ENCODE measurements at places on chromosomes 13 and 19.

- no peak for DNase-seq
Measured at GRCh38 chr19:44509478-44509877, 9.2 kb upstream of the ZNF180 start.

- no peak for DNase-seq
Measured at GRCh38 chr19:42540071-42540553, 11.8 kb upstream of the CEACAM1 start.

DNA sequence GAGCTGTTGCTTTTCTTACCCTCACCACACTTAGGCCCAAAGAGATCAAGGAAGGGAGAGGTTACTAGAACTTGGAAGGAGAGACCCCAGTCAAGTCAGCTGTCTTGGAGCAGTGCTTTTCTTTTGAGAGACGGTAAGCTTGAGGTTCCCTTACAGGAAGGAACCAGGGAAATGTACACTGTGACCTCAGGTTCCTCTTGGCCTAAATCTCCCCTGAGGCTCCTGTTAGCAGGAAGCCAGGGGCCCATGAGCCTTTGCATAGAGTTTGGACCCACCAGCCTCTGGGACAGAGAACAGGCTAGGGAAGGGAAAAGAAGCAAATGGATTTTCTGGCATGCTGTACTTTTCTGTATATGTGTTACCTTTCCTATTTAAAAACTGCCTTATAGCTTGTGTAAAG lies 5.9 kb upstream of the GPR18 start:
- DNase-seq = no peak

- no peak for DNase-seq
Measured at GRCh38 chr19:7213628-7214323, 80.4 kb downstream of the INSR start.

GRCh38 chr13:82963226-82964099 lies 918.8 kb downstream of the SLITRK1 start:
- no peak for DNase-seq

DNA sequence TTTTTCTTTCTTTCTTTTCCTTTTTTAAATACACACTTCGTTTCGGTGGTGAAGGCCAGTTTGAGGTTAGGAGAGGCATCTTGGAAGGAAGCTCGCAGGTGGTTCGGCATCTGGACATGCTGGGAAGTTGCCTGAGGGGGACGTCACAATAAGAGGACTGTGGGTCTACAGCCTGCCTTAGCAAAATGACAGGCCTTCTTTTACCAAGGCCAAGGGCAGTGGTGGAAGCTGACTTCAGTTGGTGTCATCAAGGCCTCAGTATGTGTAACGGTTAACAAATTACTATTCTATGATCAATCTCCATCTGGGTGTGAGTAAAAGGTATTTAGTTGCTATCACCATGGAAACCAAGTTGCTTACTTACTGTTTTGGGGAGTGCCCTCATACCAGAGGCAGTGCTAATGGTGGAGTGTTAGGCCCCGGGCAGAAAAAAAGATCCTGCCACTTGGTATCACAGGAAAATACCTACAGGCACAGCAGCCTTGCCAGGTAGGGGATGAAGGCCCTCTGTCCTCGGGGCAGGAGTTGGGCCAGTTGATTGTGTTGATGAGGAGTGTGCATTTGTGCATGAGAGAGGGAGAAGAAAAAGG lies 10.3 kb downstream of the ACTN4 start:
- DNase-seq = peak; percentile 68

DNA sequence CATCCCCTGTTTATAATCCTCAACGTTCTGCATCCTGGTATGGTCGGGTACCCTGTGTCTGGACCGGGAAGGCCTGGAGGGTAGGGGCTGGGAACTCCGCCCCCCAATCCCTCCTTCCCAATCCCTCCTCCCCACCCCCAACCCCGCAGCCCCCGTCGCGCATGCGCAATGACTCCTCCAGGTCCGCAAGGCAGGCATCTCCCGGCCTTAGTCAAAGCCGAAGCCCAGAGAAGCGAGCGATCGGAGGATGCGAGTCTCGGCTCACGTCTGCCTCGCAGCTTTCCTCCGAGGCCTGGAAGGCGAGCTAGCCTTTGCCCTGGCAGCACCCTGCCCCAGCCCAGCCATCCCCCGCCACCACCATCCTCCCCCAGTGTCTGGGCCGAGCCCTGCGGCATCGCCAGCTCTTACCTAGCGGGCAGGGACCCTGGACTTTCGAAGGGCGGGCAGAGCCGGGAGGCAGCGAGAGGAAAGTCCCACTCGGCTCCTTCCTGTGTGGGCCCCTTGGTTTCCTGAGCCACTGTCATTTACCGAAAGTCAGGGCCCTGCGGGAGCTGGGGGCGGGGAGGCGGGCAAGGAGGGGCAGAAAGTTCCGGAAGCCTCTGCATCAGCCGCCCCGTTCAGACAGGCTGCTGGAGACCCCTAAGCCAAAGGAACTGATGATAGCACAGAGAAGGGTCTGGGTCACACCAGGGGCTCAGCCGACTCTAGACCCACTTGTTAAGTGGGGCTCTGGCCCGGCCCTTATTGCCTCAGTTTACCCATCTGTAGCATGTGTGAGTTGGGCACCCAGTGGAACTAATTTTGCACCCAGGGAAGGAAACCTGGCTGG lies at the start of gene JAK3:
JAK3 (minus strand) TSS at position 445 of the 829 bp plus-strand sequence. CDS start 3,565 bp downstream, outside the sequence.
- DNase-seq = peak; percentile 94

- DNase-seq = no peak
Measured at GRCh38 chr19:5623397-5624017, 624 bp downstream of the SAFB start.

GRCh38 chr19:32082028-32082427 lies 263.4 kb upstream of the ZNF507 start:
- no peak for DNase-seq

GRCh38 chr19:7699003-7699402 lies 2.9 kb downstream of the FCER2 start:
- no peak for DNase-seq

DNA sequence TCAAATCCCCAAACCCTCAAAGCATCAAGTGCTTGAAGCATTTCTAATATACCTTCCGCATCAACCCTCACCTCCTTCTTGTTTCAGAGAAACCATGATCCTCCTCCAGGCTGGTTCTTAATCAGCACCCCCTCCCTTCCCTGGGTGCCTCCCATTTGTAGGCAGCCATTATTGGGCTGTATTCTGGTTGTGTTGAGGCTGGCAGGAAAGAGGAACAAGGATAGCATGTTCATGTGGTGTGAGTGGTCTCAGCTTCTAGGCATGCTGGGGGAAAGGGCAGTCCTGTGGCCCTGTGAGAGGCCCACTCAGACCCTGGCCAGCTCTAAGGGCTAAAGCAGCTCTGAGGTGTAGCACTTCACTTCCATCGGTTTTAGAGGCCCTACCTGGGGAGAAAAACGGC lies 18.9 kb upstream of the TRIM13 start:
- DNase-seq = no peak

DNA sequence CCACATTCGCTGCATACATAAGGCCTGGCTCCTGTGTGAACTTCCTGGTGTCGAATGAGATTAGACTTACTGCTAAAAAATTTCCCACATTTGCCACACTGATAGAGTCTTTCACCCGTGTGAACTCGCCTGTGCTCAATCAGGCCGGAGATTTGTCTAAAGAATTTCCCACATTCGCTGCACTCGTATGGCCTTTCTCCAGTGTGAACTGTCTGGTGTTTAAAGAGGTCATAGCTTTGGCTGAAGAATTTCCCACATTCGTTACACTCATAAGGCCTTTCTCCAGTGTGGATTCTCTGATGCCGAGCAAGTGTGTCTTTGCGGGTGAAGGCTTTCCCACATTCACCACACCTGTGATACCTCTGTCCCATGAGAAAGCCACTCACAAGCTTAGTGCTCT lies 6.5 kb downstream of the ZNF671 start:
- no peak for DNase-seq

- DNase-seq = no peak
Measured at GRCh38 chr19:15841875-15842569, 26.6 kb upstream of the OR10H1 start.

GRCh38 chr19:49413348-49413747 lies 9.9 kb downstream of the PTH2 start:
- DNase-seq = no peak

GRCh38 chr13:48437371-48437770 lies 24.5 kb upstream of the LPAR6 start:
- DNase-seq = no peak

DNA sequence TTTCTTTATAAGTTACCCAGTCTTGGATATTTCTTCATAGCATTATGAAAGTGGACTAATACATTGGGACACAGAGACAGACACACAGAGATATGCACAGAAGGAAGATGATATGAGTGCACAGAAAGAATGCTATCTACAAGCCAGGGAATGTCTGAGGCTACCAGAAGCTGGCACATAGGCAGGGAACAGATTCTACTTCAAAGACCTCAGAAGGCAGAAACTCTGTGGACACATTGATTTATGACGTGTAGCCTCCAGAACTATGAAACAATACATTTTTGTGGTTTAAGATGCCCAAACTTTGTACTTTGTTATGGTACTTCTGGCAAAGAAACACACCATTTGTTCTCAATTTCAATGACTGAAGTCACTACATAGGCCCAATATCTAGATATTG lies 556.7 kb downstream of the PCDH9 start:
- no peak for DNase-seq

DNA sequence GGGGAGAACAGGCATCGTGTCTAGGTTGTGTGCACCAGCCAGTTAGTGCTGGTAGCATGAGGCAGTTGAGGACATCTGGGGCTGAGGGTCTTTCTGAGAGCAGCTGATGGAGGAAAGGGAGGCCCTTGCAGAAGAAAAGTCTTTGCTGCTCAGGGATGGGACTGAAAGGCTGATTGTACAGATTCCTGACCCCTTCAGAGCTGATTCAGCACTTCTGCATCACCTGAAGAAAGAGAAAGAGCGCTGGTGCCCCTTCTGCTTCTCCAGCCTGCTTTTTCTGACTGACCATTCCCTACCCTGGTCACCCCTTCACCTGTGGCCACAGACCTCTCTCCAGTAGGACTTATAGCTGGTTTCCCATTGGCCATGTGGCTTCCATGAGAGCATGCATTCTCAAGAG lies 476.2 kb downstream of the TSHZ3 start:
- DNase-seq = no peak

- no peak for DNase-seq
Measured at GRCh38 chr19:37914908-37915307, 7.9 kb downstream of the SIPA1L3 start.

DNA sequence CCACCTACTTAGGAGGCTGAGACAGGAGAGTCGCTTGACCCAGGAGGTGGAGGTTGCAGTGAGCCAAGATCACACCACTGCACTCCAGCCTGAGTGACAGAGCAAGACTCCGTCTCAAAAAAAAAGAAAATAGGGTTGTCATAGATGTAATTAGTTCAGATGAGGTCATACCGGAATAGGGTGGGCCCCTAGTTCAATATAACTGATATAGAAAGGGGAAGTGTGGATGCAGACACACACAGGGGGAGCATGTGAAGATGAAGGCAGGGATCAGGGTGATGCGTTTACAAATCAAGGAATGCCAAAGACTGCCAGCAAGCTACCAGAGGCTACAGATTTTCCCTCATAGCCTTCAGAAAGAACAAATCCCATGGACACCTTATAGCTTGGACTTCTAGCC lies 24.3 kb upstream of the EEF1AKMT1 start:
- DNase-seq = no peak

GRCh38 chr13:51330791-51331190 lies 8.7 kb upstream of the SERPINE3 start:
- DNase-seq = no peak

DNA sequence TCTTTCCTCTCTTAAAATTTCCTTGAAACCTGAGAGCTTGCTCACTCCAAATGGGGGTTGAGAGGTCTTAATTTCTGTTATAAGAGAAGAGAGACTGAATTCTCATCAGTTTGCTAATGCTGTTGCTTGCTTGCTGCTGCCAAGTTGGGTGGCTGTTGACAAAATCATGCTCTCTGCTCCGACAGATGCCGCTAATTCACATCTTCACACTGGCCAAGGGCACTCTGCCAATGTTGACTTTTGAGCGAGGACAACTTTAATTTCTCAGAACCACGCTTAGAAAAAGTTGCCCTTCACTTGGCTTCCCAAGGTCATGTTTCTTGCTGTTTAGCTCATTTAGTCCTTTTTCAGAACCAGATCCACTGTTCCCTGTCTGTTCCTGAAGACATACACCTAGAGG lies 402.9 kb downstream of the HS6ST3 start:
- no peak for DNase-seq

DNA sequence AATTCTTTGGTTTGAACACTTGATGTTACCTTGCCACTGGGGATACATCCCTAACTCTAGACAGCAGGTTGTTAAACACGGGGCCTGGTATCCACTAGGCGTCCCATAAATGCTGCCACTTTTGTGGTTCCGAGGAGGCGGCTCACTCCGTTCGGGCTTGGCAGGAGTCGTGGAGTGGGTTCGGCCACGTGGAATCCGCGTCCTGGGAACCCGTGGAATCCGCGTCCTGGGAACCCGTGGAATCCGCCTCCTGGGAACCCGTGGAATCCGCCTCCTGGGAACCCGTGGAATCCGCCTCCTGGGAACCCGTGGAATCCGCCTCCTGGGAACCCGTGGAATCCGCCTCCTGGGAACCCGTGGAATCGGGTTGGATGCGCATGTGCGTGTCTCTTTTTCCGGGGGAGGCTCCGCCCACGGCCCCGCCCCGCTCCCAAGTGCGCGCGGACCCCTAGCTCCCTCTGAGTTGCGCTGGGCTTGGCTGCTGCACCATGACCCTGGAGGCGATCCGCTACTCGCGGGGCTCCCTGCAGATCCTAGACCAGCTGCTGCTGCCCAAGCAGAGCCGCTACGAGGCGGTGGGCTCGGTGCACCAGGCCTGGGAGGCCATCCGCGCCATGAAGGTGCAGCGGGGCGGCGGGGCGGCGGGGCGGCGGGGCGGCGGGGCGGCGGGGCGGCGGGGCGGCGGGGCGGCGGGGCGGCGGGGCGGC lies at the start of gene MRI1:
MRI1 (plus strand) TSS at position 422 of the 707 bp plus-strand sequence; CDS start at position 489, 67 bp downstream.
- DNase-seq = peak; percentile 68

DNA sequence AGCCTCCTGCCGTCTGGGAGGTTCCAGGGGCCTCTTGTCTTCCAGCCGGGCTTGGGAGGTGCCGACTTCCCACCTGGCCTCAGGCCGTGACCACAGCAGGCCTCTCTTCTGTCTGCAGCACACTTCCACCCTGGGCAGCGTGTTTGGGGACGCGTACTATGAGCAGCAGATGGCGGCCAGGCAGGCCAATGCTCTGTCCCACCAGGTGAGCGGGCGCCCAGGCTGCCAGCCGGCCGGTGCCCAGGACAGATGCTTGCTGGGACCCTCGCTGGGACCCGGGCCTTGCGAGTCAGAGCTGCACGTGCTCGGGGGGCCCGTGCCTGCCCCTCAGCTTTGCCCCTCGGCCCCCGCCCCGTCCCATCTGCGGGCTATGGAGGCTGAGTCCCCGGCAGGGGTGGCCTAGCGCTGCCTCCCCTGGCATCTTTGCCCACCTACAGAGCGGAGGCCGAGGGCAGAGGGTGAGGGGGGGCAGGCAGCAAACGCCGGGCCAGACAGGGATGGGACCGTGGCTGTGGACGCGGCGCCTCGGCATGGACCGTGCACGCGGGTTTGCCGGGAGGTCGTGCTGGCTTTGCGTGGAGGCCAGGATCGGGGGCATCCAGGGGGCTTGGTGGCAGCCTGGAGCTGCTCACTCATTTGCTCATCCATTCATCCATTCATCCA lies 16.2 kb downstream of the COMP start:
- no peak for DNase-seq

All from activated CD4-positive, alpha-beta T cell treated with anti-CD3 and anti-CD28 coated beads, Interleukin-2, amount 50 U/mL, for 16 hours (primary cell).